Stimulated activated CD8-positive, alpha-beta memory T cell treated with anti-CD3 and anti-CD28 coated beads, Interleukin-2, amount 100 ng/mL, for 48 hours (primary cell): ENCODE measurements at places on chromosomes 11 and 22.

DNA sequence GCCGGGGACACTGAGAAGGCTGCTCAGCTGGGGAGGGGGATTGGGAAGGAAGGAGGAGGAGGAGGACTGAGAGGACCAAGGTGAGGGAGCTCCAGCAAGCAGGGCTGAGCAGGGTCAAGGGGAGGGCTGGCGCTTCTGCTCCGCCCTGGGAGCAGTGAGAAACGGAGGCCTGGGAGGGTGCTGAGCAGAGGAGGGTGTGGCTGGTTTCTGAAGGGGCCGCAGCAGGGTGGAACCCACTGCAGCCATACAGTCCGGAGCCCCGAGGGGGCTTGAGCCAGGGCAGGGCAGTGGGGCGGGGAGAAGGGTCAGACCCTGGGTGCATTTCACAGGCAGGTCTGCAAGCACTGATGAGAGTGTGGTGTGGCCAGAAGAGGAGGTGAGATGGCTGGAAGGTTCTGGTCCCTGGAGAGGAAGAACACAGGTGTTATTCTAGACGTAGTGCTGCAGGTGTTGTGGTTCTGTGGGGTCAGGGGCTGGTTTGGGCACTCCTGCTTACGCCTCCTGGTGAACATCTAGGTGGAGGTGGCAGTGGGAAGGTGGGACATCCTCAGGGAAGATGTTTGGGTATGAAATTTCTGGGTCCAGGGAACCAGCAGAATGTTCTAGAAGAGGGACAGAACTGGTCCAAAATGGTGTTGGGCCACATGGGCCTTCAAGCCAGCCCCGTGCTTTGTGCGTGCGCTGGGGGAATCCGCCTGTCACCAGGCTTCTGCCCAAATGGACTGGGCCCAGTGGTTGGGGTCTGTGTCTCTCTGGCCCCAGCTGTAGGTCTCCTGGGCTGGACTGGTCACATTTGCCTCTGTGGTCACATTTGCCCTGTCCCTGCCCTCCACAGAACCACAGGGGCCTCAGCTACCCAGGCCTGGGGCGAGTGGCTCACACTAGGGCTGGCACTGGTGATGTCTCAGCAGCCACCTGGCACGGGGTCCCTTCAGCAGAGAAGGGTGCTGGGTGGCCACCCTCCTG, 714.7 kb downstream of the BRD1 start:
- no peak for DNase-seq

DNA sequence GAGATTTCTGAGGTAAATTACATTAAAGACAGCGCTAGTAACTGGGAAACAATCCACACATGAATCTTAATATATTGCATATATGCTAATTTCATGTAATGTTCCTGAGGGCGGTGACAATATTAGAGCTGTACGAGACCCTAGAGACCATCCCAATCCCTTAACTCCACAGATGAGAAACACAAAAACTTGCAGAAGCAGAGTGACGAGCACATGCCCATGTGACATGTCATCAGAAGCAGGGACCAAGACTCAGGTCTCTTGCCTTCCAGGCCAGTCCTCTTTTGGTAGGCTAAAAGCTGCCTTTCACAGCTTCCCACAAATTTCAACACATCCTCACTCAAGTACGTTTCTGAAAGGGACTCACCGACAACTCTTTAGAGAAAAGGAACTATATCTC, 11.8 kb downstream of the MAPK1 start:
- no peak for DNase-seq

- DNase-seq = no peak
These were observed 35.2 kb downstream of the NF2 start for GRCh38 chr22:29638678-29639077.

- DNase-seq = no peak
These were observed 83.1 kb upstream of the NCAM1 start for GRCh38 chr11:112878033-112878601.

DNA sequence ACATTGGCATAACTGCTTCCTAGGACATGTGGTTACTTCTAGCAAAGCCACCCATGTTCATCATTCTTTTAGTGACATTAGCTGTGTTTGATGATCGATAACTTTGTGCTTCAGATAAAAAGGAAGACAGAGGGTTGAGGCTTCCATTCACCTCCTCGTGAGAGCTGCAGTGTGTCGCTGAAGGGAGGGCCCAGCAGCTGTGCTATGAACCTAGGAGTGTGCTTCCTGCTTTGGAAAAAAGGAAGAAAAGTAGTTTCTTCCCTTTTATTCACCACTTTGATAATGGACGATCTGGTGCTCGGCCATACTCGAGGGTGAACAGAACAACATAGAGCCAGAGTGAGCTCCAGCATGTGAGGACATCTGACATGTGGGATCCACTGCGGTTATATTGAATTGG, 6.1 kb upstream of the RFPL2 start:
- DNase-seq = no peak

- DNase-seq = no peak
These were observed 10.0 kb upstream of the TMA7B start for GRCh38 chr22:39949964-39950737.

GRCh38 chr11:82988936-82989627, 82.6 kb downstream of the RAB30 start:
- no peak for DNase-seq

DNA sequence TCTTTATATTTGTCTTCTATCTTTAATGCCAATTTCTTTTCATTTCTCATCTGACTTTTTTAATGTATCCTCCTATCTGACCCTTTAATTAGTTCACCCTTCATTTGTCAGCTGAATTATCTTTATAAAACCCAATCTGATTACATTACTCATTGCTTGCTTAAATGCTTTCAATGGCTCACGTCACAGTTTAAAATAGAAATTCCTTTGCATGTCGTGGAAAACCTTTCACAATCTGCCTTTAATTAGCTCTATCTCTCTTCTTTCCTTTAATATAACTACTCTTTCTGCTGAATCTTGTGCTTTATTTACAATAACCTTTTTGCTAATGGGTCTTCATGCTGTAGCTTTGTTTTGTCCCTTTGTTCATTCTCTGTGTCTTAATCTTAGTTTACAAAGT, 125.7 kb downstream of the DYNC2H1 start:
- DNase-seq = no peak

GRCh38 chr11:108009497-108010370, 1.0 kb downstream of the CUL5 start:
- no peak for DNase-seq

GRCh38 chr11:117816151-117816741, 8.3 kb downstream of the FXYD2 start:
- DNase-seq = no peak

- no peak for DNase-seq
These were observed 69.1 kb downstream of the FEZ1 start for GRCh38 chr11:125426818-125427528.

DNA sequence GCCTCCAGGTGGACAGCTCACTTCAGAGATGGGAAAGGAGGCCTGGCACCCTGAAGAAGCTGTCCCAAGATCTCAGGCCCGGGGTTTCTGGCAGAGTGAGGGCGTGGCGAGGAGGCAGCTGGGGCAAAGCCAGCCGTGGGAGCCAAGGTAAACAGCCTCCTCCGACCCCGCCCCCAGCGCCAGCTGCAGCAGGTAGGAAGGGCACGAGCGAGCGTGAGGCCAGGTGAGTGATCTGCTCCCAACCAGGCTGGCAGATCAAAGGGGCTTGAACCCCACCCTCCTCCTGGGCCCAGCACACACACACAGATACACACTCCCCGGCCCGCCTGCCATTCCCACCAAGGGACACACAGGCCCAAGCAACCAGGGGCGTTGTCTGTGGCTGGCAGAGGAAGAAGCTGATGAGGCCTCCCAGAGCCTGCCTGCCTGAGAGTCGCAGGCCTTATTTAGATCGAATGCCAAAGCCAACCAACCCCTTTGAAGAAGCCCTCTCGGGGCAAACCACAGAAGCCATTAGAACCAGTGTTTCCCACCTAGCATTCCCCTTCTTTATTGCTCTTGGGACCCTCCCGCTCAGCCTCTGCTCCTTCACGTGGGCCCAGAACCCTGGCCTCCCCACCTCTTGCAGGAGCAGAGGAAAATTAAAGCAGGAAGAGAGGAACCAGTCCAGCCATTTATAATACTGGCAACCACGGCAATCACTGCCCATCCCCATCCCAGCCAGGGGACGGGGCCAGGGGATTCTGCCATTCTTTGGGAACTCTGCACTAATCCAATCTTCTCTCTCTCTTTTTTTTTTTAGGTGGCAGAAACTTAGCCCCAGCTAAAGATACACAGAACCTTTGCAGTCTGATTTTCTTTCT, 5.0 kb downstream of the PDGFB start:
- DNase-seq = no peak

DNA sequence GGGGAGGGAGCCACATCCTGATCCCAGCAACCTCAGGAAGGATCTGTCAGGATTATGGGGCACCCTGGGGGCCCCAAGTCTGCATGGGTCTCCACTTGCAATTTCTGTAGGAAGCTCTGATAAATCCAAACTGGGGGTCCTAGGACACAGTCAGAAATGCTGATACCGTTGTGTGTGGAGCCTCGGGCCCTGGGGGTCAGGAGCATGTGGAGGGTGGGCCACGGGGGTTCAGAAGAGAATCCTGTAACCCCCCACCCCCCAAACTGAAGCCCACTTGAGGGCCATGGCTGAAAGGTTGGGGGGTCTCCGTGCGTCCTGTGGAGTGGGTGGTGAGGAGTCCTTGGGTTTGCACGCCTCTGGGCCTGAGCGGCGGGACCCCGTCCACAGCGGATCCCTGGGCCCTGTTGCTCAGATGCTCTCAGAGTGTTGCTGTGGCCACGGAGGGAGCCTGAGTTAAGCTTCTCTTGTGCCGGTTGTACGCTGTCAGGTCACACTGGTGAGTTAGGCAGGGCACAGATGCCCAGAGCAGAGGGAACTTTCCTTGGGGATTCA, 72.2 kb downstream of the LRP5 start:
- no peak for DNase-seq

GRCh38 chr11:20207781-20208621, 47.7 kb upstream of the DBX1 start:
- no peak for DNase-seq

- no peak for DNase-seq
These were observed 37.9 kb upstream of the OR8B8 start for GRCh38 chr11:124483422-124483821.

DNA sequence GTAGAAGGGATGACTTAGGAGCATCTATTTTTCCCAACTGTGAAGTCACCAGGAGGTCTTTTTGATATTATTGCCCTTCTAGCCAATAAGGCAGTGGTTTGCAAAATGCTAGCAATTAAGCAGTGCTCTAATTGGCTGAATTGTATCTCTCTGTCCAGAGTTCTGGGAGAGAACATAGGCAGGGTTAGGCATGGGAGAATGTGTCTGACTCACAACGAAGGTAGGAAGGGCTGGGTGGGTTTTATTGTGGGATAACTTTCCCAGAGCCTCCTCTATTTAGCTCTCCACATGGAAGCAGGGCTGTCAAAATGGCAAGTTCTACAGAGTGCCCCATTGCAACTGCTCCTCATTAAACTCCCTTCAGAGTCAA, 415.9 kb upstream of the CADM1 start:
- DNase-seq = no peak
